Activated CD8-positive, alpha-beta T cell treated with anti-CD3 and anti-CD28 coated beads for 36 hours (primary cell): ENCODE measurements at places on chromosomes 4 and X.

- DNase-seq, result peak; percentile 45
These were observed 63.3 kb downstream of the MEPE start for GRCh38 chr4:87895964-87896621.

- peak; percentile 36 for DNase-seq
These were observed 824 bp downstream of the TBC1D14 start for GRCh38 chr4:6910340-6910959.

- DNase-seq, result no peak
These were observed 110.8 kb upstream of the PAQR3 start for GRCh38 chr4:79049840-79050540.

DNA sequence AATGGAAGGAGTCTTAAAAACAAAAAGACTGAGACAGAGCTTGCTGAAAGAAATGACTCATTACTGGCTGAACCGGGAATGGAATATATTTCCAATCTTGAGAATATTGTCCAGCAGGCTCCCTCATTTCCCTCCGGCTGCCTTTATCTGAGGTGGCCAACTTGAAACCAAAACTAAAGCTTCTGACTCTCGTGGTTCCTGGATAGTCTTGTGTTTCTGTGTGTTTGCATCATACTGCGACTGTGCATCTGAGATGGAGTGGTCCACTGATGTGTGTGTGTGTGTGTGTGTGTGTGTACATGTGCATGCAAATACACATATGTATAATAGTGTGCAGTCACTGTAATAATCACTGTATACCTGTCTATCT lies 145.6 kb upstream of the SCML1 start:
- DNase-seq, result peak; percentile 42

- DNase-seq, result no peak
These were observed 156.3 kb downstream of the CPEB2 start for GRCh38 chr4:15158406-15159091.
